Effector memory CD4-positive, alpha-beta T cell (primary cell): ENCODE measurements at places on chromosomes 2 and 18.

- DNase-seq, result no peak
Measured at GRCh38 chr18:56900195-56901094, 246.4 kb upstream of the BOD1L2 start.

GRCh38 chr2:212921061-212921460 lies 230.4 kb downstream of the IKZF2 start:
- DNase-seq, result no peak

GRCh38 chr2:85746321-85747004 lies 7.3 kb upstream of the ATOH8 start:
- DNase-seq, result no peak

DNA sequence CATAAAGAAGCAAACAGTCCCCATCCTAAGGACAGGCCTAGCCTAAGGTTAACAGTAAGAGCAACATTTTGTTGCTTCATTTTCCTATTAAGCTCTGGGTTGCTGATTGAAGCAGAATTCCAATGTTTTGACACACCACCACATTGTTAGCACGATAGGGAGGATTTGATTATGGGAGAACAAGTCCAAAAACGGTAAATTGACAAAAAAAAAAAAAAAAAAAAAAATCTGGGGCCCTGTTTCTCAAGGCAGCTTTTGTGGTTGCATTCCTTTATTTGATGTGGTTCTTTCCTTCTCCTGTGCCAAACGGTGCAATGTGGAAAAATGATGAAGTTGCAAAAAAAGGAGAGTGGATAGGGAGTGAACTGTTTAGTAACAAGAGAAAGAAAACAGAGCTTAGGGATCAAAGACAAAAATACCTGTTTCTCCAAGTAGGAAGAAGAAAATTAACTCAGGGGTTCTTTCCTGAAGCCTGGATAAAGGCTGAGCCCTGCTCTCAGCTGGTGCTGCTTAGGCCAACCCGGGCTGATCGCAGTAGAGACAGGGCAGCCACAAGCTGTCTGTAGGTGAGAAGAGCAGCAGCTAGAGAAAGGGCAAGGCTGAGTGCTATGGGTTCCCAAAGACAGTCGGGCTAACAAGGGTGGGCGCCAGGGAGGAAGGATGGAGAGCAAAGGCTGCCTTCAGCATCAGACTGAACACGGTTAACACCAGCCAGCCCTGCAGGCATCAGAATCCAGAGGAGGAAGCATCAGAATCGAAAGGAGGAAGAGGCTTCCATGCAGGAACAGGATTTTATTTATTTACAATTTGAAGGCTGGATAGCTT lies 167.8 kb upstream of the FOSL2 start:
- DNase-seq, result no peak

- DNase-seq, result no peak
Measured at GRCh38 chr18:33369711-33370449, 70.6 kb downstream of the CCDC178 start.

DNA sequence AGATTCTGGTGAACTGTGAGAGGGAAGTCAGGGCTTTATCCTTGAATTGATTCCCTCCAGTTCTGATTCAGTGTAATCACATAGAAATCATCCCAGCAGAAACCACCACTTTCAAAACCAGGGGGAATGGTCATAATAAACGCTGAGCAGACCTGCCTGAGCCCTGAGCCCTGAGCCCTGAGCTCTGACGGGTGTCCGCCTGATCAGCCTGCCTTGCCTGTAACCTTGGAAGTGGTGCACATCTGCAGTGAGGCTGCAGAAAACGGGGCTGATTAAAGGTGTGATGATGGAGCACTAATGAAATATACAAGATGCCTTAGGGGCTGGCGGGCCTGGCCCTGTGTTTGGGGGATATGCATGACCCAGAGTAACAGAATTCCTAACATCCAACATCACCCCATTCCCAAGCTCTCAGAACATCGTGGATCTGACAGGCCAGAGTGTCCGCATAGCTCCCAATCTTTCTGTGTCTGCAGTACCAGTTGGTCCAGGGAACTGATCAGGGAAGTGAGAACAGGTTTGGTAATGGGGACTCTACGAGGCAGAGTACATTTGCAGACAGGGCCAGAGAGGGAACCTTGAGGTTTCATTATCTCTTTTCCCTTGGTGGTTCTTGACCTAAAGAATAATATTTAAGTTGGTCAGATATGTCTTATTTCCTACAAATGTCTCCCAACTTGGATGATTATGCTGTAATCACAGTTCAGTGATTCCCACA lies 37.8 kb downstream of the KCTD18 start:
- no peak for DNase-seq
